ENCODE measurements at places on chromosomes 3 and 15.

- no peak for DNase-seq
- no peak overlapping the region for H3K27ac ChIP-seq
- H3K4me1 ChIP-seq, result no peaks in the 10 kb centered on the region
- no peaks in the 10 kb centered on the region for H3K27me3 ChIP-seq
Measured at GRCh38 chr3:57706462-57706861, 13.6 kb upstream of the DENND6A start.

GRCh38 chr3:117868766-117869165 lies 1159.2 kb downstream of the TUSC7 start:
- no peaks in the 10 kb centered on the region for H3K27me3 ChIP-seq
- H3K4me1 ChIP-seq, result no peaks in the 10 kb centered on the region
- no peak overlapping the region for H3K4me3 ChIP-seq
- no peak overlapping the region for H3K27ac ChIP-seq

DNA sequence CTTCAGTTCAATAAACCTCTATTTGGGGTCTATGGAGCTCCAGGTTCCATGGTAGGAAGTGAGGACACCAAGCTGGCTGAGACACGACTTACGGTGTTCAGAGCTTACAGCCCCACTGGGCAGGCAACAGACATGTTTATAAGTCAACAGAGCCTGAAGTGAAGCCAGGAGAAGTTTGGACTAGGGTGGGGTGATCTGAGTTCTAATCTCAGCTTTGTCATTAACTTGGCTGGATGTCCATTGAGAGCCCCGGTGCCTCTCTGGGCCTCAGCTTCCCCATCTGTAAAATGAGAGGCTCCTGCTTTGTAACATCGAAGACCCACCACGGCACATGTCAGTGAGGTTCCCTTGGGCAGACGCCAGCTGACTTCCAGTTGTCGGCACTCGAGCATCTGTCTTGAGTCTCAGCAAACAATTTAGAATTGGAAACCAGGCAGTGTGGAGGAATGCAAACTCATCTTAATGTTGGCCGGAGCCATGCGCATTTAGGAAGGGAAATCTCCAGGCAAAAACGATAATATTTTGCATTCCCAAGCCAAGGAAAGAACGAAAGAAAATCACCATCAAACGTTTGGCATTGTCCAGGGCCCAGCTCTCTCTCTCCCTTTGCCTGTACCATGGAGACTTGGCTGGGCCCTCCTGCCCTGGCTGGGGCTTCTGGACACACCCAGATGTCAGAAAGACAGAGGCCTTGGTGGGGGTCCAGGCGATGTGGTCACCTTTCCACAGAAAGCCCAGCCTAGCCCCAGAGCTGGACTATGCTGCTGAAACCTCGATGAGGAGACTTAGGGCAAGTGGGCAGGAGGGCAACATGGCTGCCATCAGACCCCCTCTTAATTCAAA lies 18.4 kb downstream of the ITGA11 start:
- H3K4me3 ChIP-seq, result no peak overlapping the region
- H3K36me3 ChIP-seq, result no peaks in the 10 kb centered on the region
- peak; percentile 24 for DNase-seq
- no peaks in the 10 kb centered on the region for H3K27me3 ChIP-seq
- no peak overlapping the region for H3K27ac ChIP-seq

DNA sequence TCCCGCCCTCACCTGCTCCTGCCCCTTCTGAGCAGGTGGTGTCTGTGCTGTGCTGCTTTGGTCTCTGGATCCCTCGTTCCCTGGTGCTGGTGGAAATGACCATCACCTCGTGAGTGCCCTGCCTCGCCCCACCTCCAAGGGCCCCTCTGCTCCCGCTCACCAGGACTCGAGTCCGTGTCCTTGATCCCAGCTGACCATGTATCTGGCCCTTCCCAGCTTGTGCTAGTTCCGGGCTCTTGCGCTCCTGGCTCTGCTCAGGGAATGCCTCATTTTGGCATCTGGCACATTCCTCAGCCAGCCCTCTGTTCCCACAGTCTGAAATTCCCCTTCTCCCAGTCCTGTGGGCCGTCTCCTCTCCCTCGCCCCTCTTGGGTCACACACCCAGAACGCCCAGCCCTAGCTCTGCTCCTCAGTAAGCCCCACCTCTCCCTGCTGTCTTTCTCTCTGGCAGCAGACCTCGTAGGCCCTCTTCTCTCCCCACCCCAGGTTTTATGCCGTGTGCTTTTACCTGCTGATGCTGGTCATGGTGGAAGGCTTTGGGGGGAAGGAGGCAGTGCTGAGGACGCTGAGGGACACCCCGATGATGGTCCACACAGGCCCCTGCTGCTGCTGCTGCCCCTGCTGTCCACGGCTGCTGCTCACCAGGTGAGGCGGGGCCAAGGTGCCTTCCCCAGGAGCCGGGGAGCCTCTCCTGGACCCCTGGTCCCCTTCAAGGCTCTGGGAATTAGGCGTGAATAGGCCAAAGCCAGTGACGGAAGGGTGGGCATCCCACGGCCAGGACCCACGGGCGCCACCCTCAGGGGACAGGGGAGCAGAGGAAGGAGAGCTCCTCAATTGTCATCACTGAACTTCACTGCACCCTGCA lies 11.5 kb downstream of the SLC51A start:
- H3K4me1 ChIP-seq, result no peaks in the 10 kb centered on the region
- DNase-seq, result no peak
- no peak overlapping the region for H3K4me3 ChIP-seq
- H3K27me3 ChIP-seq, result no peaks in the 10 kb centered on the region

- peak within 1 kb of the TSS; percentile 83 for H3K4me3 ChIP-seq
- H3K27ac ChIP-seq, result peak within 1 kb of the TSS; percentile 90
- no peaks in the 10 kb centered on the region for H3K27me3 ChIP-seq
Measured at GRCh38 chr15:84981711-84982300, at the start of gene PDE8A. PDE8A (plus strand) TSS chr15:84981856; CDS start chr15:84982163, 307 bp downstream.
